ENCODE measurements at places on chromosomes 13 and 19. TPM values are rescaled to one million over a fixed set of nuclear protein-coding genes. Genes with fewer than 3 reads are reported as not detected.

Gene SLITRK6
- polyA plus RNA-seq, result 7.9 TPM

Gene ZNF524
- polyA plus RNA-seq, result 6.5 TPM

Gene SNRPD2
- 317 TPM for polyA plus RNA-seq

DNA sequence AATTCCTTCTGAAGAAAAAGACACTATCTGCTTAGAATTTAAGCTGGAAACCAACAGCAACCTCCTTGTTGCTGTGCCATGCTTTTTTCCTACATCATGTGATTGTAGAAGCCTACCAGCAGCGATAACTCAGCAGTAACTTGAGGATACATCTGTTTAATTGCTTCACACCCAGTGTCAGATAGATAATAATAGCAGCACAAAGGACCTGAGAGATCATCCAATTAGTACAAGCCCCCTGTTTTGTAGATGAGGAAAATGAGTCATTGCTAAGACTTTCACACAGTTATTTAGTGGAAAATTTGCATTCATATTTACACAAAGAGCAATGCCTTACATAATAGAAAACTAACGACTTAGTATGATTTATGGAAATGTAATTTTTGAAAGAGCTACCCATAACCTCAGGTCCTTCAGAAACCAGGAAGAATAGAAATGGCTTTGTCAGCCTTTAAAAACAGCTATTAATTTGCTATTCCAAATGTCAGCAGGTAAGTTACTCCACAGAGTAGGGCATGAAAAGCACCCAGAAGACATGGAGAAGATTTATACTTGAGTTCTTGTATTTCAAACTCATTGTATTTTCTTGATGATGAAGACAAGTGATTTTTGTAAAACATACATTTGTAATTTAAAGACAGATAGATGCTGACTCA, 93.7 kb upstream of the SGCG start:
- no peak for DNase-seq

GRCh38 chr13:110131424-110131823, 175.5 kb downstream of the COL4A1 start:
- DNase-seq, result no peak

DNA sequence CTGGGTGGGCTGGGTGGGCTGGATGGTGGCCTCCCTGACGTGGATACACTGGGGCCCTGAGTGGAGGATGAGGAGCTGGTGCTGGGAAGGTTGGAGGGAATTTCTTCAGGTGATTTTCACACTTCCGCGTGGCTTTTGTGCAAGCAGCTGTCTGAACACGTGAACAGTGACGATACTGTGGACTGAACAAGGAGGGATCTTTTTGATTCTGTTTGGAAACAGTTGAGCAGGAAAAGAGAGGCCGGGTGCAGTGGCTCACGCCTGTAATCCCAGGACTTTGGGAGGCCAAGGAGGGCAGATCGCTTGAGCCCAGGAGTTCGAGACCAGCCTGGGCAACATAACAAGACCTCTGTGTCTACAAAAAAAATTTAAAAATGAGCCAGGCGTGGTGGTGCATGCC, 9.1 kb upstream of the GTF2F1 start:
- no peak for DNase-seq

DNA sequence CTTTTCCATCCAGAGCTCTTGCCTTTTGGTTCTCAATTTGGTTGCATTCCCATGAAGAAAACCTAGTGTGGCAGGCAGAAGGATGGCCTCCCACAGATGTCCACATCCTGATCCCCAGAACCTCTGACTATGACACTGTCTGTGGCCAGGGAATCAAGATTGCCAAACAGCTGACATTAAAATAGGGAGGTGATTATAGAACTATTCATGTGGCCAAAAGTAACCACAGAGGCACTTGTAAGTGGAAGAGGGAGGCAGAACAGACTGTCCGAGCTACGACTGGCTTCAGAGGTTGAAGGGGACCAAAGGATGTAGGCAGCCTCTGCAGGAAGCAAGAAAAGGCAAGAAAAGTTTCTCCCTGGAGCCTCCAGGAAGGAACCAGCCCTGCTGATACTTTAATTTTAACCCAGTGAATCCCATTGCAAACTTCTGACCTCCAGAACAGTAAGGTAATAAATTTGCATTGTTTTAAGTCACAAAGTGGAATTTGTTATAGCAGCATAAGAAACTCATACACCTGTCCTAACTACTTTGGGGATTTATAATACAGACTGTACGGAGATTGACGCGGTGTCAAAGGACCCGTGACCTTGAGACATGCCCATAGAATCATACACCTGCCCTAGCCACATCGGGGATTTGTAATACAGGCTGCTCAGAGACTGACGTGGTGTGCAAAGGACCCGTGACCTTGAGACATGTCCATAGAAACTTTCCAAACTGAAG, 106.5 kb downstream of the ATP11A start:
- DNase-seq, result no peak

DNA sequence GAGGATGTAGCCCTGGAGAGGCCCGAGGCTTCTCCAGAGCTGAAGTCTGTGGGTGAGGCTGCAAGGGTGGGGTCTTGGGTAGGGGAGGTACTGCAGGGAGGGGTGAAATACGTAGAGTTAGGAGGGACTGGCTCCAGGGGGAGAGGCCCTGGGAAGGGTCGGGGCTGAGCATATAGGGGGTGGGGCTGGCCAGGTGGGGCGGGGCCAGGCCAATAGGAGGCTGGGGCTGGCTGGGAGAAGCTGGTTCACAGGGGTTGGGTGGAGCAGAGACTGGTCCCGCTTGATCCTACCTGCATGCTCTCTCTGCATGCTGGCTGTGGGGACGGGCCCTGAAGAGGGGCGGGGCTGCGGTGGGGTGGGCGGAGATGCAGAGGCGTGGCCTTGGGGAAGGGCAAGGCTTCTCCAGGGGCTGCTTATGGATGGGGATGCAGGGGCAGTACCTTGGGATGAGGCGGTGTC, 51.9 kb downstream of the CELF5 start:
- DNase-seq, result peak; percentile 16

DNA sequence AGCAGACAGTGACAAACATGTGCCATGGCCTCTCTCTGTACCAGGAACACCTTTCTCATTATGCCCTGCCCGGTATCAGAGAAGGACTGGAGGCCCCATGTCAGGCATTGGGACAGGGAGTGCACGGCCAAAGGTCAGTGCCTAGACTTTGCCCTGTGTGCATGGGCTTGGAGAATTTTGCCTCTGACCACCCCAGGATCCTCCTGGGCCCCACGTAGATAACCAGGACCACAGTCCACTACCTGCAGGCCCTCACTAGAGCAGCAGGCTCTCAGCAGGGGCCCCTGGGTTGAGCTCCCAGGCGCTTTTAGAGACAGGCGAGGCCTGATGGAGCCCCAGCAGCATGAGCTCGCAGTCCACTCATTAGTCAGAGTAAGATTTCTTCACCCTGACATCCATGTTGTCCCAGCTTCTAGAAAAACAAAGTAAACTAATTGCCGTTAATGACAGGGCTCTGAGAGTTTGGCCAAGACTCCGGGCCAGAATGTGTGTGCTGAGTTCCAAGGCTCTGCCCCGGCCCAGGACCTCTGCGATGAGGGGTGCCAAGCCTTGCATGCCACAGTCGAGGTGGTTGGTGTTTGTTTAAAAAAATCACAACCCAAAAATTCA, 42.7 kb downstream of the CAPN12 start:
- DNase-seq, result no peak

DNA sequence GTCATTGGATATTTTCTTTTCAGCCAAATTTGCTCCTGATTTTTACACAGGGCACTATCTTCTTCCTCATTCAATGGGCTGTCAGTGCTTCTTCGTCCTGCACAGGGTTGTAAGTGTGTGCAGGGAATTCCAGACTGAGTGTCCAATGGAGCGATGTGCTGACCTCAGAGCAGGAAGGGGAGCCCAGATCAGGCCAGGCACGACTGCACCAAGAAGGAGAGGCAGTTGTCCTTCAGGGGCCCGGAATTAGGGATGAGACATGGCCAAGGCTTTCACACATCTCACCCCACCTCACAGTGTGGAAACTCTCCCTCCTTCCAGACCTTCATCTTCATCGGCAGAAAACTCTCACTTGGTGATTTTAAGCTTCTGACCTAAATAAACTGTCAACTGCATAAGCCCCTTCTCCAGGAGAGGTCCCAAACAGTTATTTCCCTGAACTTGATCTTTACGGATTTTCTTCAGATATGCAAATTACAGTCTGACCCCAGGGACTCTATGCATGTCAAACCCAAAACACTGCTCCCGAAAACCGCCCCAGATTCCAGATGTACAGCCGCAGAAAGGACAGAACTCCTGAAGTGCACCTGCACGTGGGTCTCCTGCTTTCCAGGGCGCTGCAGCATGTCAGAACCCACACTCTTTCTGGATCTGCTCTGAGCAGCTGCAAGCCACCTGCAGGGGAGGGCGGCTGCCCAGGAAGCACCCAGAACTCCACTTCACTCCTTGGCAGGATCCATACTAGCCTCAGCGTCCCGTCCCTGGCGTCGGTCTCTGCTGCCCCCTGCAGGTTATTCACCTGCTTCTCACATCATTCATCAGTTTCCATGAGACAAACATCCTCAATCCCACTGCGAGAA, 625 bp upstream of the ZNF20 start:
- DNase-seq, result peak; percentile 76

DNA sequence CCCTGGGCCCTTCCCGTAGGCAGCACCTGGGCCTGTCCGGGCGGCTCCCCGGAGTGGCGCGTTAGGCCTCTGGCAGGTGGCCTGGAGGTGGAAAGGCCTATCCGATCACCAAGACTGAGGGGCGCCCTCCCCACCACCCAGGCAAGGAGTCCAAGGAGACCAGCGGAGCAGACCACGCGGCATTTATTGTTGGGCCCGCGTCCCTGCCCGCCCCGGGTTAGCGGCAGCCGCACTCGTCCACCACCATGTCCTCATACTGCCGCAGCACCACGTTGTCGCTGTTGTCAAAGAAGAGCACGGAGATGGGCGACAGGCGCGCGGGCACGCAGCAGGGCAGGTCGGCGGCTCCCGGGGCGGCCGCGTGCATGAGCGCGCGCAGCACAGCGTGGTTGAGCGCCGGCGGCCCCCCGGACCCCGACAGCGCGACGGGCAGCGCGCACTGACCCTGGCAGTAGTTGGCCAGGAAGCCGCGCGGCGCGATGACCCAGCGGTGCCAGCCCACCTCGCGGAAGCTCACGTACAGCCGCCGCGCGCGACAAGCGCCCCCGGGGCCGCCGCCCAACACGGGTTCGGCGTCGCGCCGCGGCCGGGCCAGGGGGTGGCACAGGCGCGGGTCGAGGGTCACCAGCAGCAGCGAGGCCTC, 27.5 kb downstream of the CERS1 start:
- no peak for DNase-seq

DNA sequence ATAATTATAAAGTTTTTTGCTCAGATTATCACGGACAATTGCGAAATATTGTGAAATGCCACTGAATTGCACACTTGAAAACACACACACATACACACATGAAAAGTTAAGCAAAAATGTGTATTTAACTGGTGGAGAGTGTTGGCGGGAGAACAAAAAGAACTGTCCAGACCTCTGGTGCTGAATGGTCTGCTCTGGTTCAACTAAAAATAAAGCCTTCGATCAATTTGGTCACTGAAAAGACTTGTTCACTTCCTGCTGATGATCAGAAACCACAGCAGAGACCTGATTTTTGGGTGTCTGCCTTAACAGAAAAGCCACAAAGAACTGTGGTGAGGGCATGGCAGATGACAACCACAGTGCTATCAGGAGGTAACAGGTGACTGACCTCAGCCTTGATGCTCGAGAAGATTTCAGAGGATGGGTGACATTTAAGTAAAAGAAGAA, 4.0 kb upstream of the IGFL1 start:
- DNase-seq, result no peak

GRCh38 chr13:27783111-27783510, 9.2 kb upstream of the GSX1 start:
- no peak for DNase-seq

GRCh38 chr19:46404753-46405468, 8.5 kb downstream of the CCDC8 start:
- DNase-seq, result peak; percentile 52
